ENCODE measurements at places on chromosomes 7 and 10. TPM values are rescaled to one million over a fixed set of nuclear protein-coding genes. Genes with fewer than 3 reads are reported as not detected.

- DNase-seq = no peak
Measured at GRCh38 chr10:80771285-80771684, 233.6 kb downstream of the SH2D4B start.

GRCh38 chr7:128422842-128423241, 13.1 kb upstream of the IMPDH1 start:
- DNase-seq = no peak

- no peak for DNase-seq
Measured at GRCh38 chr7:135262623-135263320, 29.1 kb downstream of the STRA8 start.

- no peak for DNase-seq
Measured at GRCh38 chr10:74624501-74624900, 201.9 kb upstream of the KAT6B start.

COL17A1 gene
- not detected for total RNA-seq

LDB1 gene
- total RNA-seq = 53.8 TPM

FEZF1 gene
- total RNA-seq = not detected

GOLGA7B gene
- not detected for total RNA-seq
